Pons (tissue), 1 donor: ENCODE measurements at places on chromosomes 3 and 15.
A peak's percentile ranks its signal among the peaks of the same experiment; 100 is the strongest.

GRCh38 chr3:14869917-14870782 is 51.4 kb downstream of the FGD5 start:
- DNase-seq = no peak

DNA sequence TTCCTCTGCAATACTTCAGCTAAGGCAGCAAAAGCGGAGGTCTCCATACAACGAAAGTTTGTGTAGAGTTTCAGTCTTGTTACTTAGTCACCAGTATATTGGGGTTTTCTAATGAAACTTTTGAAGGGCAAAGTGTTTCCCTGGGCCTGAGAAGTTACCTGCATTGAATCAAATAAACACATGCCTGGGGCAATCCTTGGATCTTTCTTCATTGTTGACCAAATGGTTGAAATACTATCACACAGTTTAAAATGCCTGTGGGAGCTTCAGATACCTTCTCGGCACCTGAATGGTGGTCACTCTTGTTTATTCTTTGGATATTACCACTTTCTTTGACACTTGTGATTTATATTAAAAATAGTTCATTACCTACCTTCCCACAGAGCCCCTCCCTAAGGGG is 988 bp upstream of the CHSY1 start:
- DNase-seq = no peak

- no peak for DNase-seq
Observed at GRCh38 chr3:8733332-8734094, at the start of gene CAV3. TSS of gene CAV3 (plus strand) at chr3:8733802. CDS start at chr3:8733877, 75 bp downstream.

GRCh38 chr3:101963902-101964362 is 114.6 kb downstream of the NFKBIZ start:
- no peak for DNase-seq

- no peak for DNase-seq
Observed at GRCh38 chr3:74363346-74363745, 251.1 kb downstream of the CNTN3 start.

GRCh38 chr3:5677555-5677954 is 490.0 kb downstream of the EDEM1 start:
- no peak for DNase-seq

- peak; percentile 39 for DNase-seq
Observed at GRCh38 chr3:147616998-147617619, 207.9 kb downstream of the ZIC1 start.

DNA sequence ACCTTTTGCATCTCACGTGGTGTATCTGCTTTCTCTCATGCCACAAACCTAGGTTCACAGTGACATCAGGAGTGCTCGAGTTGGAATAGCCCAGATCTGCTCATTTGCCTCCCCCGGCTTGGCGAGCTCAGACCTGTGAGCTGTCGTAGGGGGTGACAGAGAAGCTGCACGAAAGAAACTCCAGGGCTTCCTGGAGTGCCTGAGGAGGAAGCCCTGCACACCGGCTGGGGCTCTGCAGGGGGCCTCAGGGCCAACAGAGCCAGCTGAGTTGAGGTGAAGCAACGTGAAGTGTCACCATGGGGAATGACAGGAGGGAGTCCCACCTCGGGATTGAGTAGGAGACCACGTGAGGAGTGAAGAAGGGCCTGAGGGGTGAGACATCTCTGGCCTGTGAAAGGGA is 62.5 kb downstream of the RPN1 start:
- no peak for DNase-seq

GRCh38 chr3:123660900-123661299 is 76.0 kb upstream of the HACD2 start:
- DNase-seq = peak; percentile 79

DNA sequence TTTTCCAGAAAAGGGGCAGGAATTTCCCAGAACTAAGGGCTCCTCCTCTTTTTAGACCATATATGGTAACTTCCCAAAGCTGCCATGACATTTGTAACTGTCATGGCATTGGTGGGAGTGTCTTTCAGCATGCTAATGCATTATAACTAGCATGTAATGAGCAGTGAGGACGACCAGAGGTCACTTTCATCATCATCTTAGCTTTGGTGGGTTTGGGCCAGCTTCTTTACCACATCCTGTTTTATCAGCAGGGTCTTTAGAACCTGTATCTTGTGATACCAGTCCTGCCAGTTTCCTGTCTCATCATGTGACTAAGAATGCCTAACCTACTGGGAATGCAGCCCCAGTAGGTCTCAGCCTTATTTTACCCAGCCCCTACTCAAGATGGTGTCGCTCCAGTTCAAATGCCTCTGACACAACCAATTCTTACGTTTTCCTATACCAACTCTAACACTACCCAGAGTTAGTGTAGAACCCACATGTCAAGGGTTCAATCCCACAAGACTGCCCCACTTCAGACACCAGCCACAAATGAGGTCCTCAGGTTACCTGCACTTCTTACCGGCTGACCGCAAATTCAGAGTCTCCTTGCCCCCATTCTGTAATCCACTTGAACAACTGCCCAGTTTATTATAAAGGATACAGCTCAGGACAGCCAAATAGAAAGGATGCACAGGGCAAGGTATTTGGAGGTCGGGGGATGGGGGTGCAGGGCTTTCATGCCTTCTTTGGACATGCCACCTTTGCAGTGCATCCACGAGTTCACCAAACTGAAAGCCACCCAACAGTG is 17.7 kb downstream of the FOXB1 start:
- no peak for DNase-seq

DNA sequence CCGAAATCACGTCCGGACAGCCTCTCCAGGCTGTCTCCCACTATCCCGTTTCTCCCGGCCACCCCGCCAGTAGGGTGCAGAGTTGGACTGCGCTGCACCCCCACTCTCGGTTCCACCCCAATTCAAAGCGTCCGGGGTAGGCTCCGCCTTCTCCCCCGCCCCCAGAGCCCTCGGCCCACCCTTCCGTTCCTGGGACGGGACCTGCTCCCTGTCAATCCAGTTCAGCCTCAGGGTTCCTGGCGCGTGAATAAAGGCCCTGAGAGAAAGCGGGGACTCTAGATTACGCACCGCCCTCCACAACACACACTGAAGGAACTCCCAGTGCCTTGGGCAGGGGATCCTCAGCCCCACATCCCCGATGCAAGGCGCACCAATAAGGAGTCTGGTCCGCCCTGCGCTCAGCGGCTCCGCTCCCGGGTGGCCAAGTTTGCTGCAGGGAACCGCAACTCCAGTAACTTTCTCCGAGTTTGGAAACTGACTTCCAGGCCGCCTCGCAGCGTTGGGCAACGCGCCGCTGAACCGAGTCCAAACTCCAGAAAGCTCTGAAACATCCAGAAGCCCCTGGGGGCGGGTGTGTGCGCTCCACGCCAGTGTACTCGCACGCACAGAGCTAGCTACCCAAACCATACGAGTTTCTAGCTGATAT is 1.9 kb downstream of the ADAMTS9 start:
- DNase-seq = peak; percentile 69

DNA sequence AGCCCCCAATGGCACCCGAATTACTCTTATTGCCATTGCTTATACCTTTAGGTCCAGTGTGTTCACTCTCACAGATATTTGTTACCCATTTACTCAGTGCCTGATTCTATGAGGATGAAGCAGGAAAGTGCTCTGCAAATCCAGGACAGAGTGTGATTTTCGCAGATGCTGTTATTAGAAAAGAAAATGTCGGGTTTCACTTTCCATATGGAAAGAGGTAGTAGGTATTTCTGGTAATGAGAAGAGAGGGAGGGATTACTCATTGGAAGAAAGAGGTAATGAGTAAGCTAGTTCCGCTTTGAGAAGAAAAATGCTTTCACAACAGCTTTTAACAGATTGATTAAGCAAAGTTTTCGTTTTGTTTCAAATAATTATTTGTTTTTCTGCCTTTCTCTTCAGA is 336.3 kb upstream of the CFAP20DC start:
- DNase-seq = peak; percentile 21

DNA sequence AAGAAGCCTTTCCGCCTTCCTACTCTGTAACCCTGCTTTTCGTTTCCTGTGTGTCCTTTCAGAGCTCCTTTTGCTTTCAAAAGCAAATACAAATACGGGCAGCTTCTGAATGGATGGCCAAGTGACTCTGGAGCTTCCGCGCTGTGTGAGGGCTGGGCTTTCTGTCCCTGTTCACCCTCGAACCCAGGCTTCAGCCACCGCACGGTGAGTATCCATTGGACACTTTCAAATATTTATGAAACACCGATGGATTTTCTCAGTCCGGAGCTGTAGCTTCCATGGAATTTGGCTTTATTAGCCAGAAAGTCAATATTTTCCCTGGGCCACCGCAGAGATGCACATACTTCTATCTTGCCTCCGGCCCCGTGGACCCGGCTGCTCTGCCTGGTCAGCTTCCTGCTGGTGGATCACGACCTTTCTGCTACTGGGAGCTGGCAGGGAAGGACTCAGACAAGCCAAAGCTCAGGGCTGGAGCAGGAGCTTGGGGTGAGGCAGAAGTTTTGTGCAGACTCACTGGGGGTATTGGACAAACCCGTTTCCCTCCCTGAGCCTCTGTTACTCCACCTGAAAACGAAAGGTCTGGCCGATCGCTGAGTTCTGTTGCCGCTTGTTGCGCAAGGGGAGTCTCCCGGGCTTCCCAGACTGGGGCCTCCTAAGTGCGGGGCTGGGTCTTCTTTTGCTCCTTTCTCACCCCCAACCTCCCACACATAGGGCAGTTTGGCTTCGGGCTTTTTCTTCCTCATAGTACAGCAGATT is 63.6 kb downstream of the LINGO1 start:
- no peak for DNase-seq

DNA sequence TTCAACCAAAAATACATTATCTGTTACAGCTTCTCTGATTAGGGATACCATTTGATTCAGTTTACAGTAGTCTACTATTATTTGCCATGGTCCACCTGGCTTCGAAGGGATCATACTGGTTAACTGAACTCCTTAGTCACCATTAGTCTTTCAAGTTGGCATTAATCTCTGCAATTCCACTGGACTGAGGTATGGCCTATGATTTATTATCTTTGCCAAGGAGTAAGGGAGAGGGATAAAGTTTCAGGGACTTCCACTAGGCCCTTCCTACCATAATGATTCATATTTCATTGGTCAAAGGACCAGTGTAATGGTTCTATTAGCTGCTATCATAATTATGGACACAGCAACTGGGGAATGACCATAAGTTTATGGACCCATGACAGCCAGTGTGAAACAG is 7.3 kb upstream of the CMSS1 start:
- no peak for DNase-seq

DNA sequence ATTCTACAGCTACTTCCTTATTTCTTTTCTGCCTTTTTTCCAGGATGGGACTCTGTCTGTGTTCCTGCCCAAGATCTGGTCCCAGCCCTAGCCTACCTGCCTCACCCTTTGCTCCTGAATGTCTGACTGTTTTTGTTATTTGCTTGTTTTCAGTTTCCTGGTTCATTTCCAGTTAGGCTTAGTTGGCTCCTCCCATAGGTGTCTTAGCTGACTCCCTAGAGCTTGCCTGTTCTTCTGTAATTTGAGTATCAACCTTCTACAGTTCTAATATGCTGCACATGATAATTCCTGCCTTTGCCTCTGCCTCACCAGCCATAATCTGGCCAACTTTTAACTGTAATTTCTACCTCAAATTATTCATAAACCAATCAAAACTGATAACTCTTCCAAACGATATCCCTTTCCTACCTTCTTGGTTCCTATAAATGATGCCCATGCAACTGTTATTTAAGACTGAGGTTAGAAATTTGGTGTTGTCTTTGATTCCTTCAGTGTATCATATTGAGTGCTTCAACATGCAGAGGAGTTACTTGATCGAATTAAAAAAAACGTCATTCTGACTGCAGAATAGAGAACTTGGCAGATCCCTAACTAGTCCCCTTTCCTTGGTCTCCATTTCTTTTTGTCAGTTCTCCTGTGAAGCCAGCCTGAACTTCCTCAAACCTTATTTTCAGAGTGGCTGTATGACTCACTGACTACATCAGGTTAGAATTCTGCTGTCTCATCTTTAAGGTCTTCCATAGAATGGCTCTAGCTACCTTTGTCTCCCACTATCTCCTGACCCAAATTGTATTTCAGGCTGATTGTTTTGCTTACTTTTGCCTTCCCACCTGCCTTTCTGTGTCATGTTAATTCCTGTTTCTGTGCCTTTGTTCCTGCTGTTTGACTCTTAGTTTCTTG is 8.4 kb downstream of the GOLM2 start:
- DNase-seq = peak; percentile 76

- DNase-seq = peak; percentile 98
Observed at GRCh38 chr3:46078712-46079400, 51.6 kb upstream of the XCR1 start.

DNA sequence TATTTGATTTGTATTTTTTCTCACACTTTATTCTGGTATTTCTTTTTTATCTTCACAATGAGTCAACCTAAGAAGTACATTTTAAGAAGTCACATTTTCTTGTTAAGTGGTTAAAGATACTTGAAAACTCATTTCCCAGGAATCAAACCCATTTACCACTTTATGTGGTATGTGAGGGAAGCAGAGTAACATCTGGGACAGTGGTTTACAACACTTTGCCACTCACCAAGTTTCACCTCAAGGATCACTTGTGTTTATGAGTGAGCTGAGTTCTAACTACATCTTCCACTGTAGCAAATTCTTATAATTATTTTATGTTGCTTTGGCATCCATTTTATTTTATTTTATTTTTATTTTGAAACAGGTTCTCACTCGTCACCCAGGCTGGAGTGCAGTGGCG is 53.8 kb downstream of the IGSF11 start:
- DNase-seq = no peak

- no peak for DNase-seq
Observed at GRCh38 chr3:23644676-23645075, 161.1 kb upstream of the UBE2E1 start.

DNA sequence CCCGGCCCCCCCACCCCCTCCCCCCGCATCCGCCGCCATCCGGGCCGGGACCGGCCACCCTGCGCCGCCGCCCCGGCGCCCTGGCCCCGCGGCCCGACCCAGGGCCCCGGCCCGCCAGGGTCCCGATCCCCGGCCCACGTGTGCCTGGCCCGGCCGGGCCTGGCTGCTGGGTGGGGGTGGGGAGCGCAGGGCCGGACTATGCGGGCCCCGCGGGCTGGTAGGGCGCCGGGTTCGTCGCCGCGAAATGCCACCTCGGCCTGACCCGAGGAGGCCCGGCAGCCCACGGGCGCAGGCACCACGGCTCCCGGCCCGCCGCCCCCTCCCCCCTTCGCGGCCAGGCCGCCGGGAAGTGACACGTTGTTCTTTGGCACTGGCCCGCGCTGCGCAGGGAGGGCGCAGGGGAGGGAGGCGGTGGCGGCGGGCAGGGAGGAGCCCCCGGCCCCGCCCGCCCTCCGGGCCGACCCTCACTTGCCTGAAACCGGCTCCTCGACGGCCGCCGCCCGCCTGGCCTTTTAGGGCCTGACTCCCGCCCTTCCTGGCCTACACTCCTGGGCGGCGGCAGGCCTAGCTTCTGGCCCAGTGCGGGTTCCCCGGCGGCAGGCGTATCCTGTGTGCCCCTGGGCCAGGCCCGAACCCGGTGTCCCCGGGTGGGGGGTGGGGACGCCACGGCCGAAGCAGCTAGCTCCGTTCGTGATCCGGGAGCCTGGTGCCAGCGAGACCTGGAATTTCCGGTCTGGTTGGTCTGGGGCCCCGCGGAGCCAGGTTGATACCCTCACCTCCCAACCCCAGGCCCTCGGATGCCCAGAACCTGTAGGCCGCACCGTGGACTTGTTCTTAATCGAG is 515 bp downstream of the EIF4G1 start:
- peak; percentile 53 for DNase-seq
